GM12878 (cell line): ENCODE measurements at places on chromosomes 4 and X. TPM values are rescaled to one million over a fixed set of nuclear protein-coding genes. Genes with fewer than 3 reads are reported as not detected.

The CLTRN gene
- 0.21 and 0.49 TPM in 2 replicates for polyA plus RNA-seq

The CT45A10 gene
- polyA plus RNA-seq: not detected in 2 replicates

The PHEX gene
- polyA plus RNA-seq: 0.12 and 0.19 TPM in 2 replicates

The MSX1 gene
- 0.12 and 0.20 TPM in 2 replicates for polyA plus RNA-seq

The FAM47A gene
- polyA plus RNA-seq: not detected in 2 replicates

The NXF3 gene
- 0.53 TPM in 1 of 2 replicates, not detected in the other for polyA plus RNA-seq

The NEUROG2 gene
- 0.92 and 0.97 TPM in 2 replicates for polyA plus RNA-seq

The NDST4 gene
- polyA plus RNA-seq: 0.11 TPM in 1 of 2 replicates, not detected in the other

The VEGFD gene
- polyA plus RNA-seq: not detected in 2 replicates
